Smooth muscle cell of the brain vasculature (primary cell): ENCODE measurements at places on chromosomes 5 and 9.

GRCh38 chr5:73968729-73969128 lies 342.7 kb downstream of the ARHGEF28 start:
- DNase-seq = no peak

- DNase-seq = no peak
Measured at GRCh38 chr5:76579166-76579937, 43.9 kb downstream of the F2RL2 start.

DNA sequence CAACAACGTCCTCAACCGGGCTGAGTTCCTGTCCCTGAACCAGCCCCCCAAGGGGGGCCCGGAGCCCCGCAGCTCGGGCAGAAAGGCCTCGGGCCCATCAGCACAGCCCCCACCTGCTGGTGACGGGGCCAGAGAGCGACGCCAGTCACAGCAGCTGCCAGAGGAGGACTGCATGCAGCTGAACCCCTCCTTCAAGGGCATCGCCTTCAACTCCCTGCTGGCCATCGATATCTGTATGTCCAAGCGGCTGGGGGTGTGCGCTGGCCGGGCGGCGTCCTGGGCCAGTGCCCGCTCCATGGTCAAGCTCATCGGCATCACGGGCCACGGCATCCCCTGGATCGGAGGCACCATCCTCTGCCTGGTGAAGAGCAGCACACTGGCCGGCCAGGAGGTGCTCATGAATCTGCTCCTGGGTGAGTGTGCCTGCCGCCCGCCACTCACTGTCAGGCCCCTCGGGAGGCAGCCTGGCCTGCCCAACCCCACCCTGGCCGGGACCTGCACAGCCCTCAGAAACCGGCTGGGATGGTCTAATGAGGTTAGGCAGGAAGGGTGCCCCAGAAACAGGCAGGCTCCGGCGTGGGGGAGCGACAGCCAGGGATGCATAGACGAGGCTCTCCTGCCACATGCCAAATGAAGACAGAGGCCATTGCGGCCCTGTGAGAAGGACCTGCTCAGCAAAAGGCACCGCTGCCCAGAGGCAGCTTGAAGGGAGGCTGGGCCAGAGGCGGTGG lies 678 bp downstream of the PLPP7 start:
- DNase-seq = no peak

DNA sequence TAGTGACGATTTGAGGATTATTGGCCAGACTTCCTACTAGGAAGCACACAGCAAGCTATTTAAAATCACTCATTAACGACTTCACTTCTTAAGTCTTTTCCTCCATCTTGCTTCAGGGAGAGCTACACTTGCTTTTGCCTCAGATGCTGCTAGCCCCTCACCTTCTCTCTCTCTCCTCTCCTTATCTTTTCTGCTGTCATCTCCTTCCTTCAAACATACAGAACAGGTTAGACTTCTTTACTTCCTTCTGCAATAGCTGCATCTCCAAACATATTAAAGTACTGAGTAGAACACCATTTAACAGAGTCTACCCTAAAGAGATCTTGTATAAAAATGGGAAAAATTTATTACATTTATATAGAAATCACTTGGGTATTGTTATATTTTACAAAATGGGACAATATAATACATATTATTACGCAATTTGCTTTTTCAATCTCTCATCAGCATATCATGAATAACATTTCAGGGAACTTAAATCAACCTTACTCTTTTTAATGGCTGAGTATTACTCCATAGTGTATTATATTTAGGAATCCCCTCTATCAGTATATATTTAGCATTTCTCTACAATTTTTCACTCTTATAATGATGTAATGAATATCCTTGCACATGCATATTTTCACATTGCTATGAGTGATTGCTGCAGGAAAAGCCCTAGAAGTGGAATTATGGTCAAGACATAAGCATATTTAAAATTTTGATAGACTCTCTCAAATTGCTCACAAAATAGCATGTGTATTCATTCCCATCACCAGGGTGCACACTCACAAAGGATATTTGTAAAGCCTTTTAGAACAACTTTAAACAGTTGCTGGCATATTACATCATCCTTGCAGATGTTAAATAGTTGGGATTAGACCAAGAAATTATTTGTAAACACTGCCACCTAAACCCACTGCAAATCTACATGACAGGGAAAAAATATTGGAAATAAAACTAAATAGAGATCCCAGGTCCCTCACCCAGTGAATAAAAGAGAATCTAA lies 164.5 kb upstream of the NFIB start:
- DNase-seq = no peak

DNA sequence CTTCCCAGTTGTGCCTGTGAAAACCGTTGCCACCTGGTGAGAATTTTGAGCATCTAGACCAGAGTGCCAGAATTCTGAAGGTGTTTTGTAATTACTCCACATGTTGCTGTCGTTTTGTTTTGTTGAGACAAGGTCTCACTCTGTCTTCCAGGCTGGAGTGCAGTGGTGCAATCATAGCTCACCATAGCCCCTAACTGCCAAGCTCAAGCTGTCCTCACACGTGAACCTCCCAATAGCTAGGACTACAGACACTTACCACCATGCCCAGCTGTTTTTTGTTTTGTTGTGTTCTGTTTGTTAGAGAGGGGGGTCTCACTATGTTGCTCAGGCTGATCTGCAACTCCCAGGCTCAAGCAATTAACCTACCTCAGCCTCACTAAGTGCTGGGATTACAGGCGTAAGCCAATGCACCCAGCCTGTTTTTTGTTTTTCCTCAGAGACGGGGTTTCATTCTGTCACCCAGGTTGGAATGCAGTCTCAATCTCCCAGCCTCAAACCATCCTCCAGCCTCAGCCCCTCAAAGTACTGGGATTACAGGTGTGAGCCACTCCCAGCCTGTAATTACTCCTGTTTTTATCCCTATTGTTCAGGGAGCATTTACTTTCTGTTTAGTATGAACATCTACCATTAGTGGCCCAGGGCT lies 121.1 kb upstream of the DMRT1 start:
- no peak for DNase-seq

DNA sequence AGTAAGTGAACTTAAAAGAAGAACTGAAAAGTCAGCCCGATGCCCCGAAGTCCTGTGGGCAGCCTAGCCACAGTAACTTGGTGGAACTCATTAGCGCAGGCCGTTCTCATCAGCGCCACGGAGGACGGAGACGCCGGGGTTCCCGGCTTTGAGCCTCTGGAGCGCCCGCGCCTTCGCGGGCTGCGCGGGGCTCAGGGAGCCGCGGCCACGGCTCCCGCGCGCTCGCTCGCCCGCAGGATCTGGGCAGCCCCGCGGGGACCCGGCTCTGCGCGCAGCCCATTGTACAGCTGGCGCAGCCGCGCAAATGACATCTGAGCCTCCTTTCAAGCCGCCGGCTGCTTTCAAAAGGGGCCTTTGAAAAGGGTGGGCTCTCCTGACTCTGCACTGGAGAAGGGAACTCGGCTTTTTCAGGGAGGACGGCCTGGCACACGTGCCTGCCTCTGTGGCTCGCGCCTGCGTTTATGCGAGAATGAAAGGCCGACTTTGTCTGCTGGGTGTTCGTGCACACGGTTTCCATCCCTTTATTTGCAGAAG lies 40.7 kb downstream of the TLR4 start:
- no peak for DNase-seq
